Activated T-helper 1 cell treated with Interleukin-2 at 50 U/mL for 16 hours (primary cell): ENCODE measurements at places on chromosomes 2 and 18.

DNA sequence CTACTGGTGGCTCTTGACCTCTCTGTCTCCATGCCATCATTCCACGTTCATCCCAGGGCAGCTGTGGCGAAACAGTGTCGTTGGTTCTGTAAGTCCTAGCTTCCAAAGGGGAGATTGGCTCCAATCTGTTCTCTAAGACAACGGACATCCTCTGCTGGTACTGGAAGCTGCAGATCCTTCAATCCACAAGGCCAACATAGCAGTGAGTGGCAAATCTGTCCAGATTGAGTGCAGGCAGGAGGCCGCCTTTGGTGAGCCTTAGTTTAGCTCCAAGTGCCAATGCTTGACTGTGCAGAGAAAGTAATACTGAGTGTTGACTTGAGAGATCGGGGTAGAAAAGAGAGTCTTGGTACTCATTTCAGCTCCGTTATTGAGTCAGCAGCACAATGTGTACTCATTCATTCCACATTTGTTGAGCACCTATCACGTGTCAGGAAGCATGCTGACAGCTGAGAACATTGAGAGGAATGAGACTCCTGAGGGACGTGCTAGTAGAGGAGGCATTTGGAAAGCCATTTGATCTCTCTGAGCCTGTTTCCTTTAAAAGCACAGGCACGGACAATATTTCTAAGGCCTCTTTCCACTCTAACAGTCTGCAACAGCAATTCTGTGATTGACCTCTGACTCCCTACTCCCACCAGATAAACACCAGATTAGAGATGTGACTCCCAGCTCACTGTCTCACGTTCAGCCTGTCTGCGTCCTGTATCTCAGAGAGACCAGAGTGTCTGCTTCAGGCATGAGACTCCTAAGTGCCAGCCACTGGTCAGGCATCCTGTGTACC lies 306.0 kb downstream of the CLIP4 start:
- DNase-seq: no peak

GRCh38 chr2:23574919-23575654 lies 190.1 kb downstream of the KLHL29 start:
- DNase-seq: no peak

DNA sequence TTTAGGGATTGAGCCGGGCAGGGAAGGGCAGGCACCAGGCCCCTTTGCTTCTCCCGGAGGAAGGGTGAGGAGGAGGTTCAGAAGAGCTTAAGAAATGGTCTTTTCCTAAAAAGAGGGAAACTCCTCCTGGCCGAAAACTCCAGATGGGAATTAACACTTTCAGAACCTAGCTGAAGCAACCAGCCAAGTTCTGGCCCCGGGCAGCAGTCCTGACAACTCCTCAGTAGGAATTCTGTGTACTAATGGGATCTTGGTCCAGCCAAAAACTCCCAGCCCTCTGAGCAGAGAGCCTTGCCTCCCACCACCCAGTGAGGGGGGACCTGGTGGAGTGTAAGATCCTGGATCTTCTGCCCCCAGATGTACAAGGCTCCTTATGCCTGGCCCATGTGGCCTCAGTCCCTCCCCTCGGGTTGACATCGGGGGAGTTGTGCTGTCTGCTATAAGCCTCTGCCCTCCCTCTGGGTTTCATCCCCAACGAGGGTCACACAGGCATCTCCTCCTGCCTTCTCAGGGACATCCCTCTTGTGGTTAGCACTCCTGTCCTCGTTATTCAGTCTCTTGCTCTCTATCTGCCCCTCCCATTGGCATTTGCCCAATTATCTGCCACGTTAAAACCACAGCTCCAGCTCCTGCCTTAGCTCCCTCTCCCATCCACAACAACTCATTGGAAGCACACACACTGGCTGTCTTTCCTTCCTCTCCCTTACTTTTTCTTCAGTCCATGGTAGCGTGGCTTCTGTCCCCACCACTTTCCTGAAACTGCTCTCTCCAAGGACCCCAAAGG lies 184.6 kb downstream of the CYP26B1 start:
- DNase-seq: no peak

DNA sequence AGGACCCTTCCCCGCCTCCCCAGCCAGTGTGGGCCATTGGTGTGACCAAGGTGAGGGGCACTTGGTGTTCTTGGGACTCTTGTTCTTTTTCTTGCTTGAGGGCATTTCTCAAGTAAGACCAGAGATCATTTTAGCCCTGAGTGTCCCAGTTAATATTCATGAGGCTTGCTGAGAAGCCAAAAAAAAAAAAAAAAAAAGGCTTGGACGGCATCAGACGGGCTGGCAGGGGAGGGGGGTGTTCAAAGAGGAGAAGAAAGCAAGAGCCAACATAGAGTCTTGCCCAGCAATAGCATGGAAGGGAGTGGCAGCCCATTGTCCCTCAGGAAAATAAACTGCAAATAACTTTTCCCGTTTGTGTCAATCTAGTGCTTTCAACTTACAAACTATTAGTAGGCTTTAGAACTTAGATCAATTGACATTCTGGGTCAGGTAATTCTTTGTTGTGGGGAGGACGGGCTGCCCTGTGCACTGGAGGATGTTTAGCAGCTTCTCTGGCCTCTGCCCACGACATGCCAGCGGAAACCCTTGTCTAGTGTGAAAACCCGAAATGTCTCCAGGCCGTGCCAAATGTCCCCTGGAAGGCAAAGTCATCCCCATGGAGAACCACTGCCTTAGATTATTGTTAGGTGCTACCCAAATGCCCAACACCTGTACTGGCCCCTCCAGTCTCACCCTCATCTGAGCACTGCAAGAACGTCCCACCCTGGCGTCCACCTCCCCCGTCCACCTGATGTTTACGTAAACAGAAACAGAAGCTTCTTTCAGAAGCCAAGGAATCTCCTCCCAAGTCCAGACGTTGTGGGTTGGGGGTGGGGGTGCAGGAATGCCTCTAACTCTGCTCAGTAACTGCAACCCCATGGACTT lies 163.4 kb downstream of the BCL2 start:
- no peak for DNase-seq

DNA sequence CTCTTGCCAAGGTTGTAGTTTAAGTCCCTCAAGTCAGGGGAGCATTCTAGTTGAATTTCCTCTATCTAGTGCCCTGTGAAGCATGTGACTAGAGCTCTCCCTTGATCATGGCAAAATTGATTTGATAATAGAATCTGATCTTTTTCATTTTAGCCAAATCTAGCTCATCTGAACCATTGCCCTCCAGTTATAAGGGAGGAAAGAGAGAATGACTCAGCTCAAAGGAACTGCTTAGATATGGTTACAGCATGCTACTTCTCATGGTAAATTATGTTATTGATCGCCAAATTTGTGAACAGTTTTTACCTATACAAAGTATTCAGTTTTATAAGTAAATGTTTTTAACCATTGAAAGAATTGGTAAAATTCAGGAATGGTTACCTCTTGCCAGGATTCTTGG lies 100.8 kb downstream of the GPR39 start:
- no peak for DNase-seq

DNA sequence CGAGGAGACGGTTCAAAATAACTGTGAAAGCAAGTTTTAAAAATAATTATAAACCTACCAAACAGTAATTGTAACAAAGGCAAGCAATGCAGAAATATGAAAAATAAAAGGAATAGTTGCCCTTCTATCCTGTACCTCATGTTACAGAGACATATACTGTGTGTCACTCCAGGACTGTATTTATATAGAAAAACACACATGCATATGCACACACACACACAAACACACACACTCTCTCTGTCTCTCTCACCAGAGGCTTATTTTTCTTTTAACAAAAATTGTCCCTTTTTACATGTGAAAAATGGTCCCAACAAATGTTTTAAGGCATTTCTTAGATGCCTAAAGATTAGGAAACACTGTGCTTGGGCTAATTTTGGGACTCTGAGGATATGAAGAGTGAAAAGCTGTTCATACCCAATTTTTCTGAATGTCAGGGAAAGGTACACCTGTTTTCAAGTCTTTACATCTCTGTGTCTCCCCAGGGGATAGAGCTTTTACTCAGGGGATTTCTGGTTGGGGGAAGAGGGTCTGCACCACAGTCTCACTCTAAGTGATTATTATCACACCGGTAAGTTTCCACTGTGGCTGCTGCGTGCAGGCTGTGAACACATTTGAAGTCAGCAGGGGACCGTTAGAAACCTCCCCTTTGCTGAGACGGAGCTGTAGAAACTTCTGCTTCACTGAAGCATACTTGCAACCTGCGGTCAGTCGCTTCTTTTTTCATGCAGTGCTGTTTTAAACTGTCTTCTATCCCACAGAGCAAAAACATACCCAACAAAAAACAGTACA lies 51.4 kb upstream of the SPAG16 start:
- no peak for DNase-seq

GRCh38 chr2:164103271-164103670 lies 367.5 kb upstream of the FIGN start:
- DNase-seq: no peak

GRCh38 chr2:229526951-229527350 lies 187.4 kb downstream of the DNER start:
- DNase-seq: no peak

GRCh38 chr2:37376421-37377186 lies 32.2 kb downstream of the QPCT start:
- DNase-seq: no peak

DNA sequence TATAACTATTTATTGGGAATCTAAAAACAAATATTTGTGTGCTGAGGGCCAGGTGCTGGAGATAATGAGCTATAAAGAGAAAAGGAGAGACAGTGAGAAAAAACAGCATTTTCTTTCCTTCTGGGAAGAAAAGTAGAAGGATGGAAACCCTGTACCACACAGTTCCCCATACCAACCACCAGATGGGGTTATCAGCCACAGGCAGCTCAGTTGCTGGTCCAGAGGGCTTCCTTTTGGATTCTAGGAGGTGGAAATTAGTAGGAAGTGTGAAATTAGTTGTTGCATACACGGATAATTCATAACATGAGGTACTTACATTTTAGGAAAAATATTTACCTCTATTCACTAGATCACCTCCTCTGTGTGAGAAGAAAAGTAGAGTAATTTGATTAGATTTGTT lies 237.0 kb upstream of the FOSL2 start:
- no peak for DNase-seq

DNA sequence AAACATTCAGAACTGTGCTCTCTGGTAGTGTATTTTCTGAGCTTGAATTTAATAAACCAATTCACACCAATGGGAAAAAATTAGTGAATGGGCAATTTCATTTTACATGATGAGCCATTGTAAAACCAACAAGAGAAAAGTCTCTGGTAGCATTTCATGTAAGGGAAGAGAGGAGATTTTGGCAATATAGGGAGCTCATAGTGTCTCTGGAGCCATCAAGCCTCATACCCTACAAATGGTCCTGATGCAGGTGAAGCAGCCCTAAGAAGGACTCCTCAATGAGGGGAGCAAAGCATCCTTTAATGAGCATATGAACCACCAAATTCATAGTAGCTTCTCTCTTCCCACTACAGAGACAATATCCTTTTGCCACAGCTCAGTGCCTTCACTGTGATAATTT lies 373.0 kb downstream of the RIT2 start:
- no peak for DNase-seq

DNA sequence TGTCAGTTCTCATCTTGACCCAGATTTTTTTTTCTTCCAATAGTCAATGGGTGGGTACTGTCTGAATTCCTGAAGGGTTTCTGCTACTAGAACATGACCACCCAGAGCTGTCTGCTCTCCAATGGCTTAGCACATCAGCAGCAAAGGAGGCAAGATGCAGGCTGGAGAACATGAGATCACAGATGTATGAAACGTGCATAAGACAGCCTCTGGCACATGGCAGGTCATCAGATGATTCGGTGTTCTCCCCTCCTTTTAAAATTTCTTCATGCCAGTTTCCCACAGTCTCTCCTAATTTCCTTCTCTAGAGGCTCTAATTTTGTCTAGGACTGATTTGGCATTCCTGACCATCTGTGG lies 359.3 kb upstream of the TNP1 start:
- no peak for DNase-seq

GRCh38 chr2:6071519-6071918 lies 379.3 kb downstream of the SOX11 start:
- no peak for DNase-seq

GRCh38 chr2:25227576-25227975 lies 59.2 kb upstream of the POMC start:
- no peak for DNase-seq

GRCh38 chr2:66573416-66573815 lies 138.5 kb downstream of the MEIS1 start:
- DNase-seq: no peak

- no peak for DNase-seq
These were observed 4.1 kb downstream of the SCYGR1 start for GRCh38 chr2:227383686-227384085.
